ENCODE measurements at places on chromosomes 1 and 21.

GRCh38 chr1:63563745-63564144 is 29.5 kb upstream of the PGM1 start:
- DNase-seq, result no peak

GRCh38 chr1:167797015-167797414 is 75.2 kb downstream of the MPZL1 start:
- peak; percentile 93 for DNase-seq

- no peak for DNase-seq
These were observed 371.6 kb upstream of the USP24 start for GRCh38 chr1:55586771-55587170.

DNA sequence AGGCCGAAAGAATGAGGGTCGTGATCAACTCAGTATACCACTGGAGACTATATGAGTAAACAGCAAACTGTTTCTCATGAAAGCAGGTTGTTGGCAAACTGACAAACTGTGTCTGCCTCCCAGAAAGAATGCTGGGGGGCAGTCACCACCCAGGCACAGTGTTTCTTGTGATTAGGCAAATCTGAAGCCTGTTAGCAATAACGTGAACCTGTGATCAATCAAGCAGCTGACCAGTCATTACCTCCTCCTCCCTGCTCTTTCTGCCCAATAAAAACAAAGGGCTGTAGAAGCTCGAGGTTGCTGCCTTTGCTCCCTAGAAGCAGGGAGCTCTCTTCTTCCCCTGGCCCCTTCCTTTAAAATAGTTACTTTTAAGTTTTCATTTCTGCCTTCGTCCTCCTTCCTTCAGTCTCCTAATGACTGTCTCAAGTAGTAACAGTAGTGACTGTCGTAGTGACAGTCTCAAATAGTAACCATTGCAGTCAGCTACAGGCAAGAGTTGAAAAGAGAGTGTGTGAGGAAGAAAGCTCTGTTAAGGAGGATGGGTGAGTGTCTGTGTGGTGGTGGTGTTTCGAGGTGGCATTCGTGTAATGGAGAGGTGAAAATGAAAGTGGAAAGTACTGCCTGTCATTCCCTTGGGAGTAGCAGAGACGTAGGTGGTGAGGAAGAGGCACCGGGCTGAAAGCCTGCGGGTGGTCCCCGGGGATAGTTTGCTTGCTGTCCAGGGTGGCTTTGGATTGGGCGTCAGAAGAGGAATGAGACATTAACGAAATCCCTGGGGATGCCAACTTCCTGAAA is 14.5 kb downstream of the HHAT start:
- DNase-seq, result peak; percentile 18

- peak; percentile 65 for DNase-seq
These were observed 128.0 kb downstream of the SETD4 start for GRCh38 chr21:35932232-35932911.

DNA sequence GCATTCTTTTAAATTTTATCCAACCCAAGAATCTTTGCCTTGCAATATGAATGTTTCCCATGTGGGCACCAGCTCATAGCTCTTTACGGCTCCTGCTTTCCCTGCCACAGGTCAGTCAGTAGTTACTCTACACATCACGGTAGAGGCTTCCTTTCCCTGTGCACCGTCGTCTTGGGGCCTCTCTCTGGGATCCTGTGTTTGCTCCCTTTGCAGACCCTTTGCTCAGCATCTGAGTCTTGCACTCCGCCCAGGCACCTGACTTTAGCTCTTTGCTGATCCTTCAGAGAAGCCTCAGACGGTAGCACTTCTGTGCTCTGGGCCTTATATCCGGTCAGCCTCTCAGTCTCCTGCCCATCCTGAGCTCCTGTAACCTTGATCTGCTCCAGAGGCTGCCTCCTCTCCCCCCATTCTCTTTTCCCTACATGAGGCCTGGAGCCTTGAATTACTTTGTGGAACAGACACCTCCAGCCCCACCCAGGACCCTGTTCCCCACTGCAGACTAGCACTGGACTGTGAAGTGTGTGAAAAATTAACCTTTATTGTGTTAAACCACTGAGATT is 183.5 kb upstream of the HMGB4 start:
- no peak for DNase-seq

DNA sequence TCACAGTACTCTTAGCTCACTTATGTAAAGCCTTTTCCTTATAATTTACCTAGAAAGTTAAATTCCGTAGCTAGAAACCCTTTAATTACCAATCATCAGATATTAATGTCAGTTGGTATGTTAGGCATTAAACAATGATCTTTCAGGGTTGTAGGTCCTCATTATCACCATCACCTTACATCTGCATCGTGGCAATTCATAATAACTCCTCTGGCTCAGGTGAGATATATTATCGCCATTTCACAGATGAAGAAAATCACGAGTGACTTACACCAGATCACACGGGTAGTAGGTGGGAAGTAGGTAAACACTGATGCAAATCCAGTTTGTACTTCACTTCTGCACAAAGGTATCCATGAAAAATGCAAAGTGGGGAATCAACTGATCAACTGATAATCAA is 639 bp downstream of the NUP133 start:
- DNase-seq, result peak; percentile 4

- DNase-seq, result peak; percentile 7
These were observed 55.9 kb upstream of the SPOCD1 start for GRCh38 chr1:31871703-31872102.

- DNase-seq, result no peak
These were observed 126.1 kb downstream of the PPIAL4G start for GRCh38 chr1:148357037-148357436.

GRCh38 chr1:109925159-109925990 is 14.7 kb downstream of the CSF1 start:
- no peak for DNase-seq

DNA sequence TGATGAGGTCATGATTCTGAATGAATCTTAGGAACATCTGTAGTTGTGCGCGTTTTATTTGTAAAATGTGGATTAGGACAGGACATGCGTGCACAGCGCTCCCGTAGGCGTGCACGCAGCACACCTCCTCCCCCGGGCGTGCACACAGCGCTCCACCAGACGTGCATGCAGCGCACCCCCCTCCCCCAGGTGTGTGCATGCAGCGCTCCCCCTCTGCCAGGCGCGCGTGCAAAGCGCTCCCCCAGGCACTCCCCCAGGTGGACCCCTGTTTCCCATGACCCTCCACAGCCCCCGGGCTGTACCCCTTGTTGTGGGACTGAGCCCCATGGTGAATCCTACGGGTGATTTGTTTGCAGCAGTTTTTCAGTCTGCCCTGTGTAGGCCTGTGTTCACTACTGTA is 61.6 kb downstream of the S100B start:
- DNase-seq, result no peak

DNA sequence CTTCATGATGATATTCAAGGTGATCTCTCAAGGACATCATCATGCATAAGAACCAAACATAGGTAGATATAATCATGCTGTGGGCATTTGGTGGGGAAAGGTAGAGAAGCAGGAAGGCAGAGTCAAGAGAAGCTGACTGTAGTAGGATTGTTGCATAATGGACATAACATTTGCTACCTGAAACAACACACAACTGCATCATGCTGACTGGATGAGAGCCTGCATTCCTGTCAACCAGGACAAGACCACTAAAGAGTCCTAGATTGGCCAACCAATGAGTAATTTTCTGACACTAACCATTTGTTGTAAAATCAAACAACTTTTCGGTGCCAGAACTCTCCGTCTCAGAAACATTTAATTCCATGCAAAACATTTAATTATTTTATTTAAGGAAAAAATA is 377.2 kb downstream of the PLPP3 start:
- DNase-seq, result no peak

DNA sequence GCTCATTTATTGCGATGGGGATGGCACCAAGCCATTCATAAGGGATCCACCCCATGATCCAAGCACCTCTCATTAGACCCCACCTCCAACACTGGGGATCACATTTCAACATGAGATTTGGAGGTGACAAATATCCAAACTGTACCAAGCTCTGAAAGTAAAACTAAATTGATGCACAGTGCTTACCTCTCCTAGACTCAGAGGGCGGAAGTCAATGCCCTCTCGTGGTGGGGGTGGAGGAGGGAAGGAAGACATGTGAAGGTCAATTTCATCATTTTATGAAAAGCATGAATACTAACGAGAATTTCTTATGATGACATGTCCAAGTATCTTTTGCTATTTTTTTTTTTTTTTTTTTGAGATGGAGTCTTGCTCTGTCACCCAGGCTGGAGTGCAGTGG is 120.0 kb downstream of the PGBD5 start:
- DNase-seq, result no peak

GRCh38 chr1:66787641-66788040 is 13.4 kb downstream of the INSL5 start:
- no peak for DNase-seq

GRCh38 chr21:44618504-44618903 is 6.6 kb downstream of the KRTAP10-8 start:
- no peak for DNase-seq

GRCh38 chr1:150089846-150090520 is 22.4 kb downstream of the VPS45 start:
- no peak for DNase-seq

DNA sequence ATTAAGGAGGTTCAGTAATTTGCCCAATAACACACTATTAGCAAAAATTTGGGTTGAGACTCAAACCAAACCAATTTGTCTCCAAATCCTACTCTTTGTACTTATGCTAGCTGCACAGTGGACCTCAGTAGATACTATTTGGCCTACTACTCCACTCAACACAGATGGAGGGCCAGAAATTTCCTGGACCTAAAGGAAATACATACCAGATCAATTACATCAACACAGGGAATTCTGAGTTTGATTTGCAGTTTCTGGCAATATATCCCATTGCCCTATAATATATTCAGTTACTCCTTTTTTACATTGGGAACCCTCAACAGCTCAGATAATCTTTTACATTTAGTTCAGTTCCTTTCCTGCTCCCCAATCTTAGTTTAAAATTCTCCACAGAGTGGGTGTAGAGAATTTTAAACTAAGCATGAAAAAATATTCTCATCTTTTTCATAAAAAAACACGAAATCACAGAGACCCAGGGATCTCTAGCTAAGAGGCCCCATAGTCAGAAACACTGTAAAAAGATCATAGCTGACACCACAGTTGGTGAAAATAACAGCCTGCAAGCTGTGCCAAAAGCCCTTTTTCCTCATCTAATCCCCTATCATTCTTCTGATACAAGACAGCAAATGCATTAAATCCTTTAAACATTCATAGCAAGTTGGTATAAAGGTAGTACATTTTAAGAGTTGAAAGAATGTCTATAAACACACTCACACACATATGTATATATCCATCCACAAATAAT is 317.7 kb upstream of the ESRRG start:
- no peak for DNase-seq

DNA sequence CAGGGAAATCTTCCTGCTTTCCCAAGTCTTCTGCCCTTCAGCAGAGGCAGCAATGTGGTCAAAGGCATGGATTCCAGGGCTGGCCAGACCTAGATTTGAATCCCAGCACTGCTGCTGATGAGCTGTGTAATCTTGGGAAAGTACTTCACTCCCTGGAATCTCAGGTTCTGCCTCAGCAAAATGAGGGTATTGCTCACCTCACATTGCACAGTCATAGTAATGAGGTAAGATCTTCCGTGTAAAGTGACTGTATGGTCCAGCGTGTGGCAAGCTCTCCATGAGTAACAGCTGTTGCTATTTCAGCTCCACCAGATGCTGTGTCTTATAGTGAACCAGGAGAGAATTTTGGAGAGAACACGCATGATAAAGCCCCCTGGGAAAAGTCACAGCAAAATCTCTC is 56.1 kb upstream of the F3 start:
- no peak for DNase-seq

- DNase-seq, result no peak
These were observed 46.9 kb downstream of the AJAP1 start for GRCh38 chr1:4701276-4701675.

GRCh38 chr1:198929961-198930599 is 291.2 kb downstream of the PTPRC start:
- DNase-seq, result peak; percentile 61

DNA sequence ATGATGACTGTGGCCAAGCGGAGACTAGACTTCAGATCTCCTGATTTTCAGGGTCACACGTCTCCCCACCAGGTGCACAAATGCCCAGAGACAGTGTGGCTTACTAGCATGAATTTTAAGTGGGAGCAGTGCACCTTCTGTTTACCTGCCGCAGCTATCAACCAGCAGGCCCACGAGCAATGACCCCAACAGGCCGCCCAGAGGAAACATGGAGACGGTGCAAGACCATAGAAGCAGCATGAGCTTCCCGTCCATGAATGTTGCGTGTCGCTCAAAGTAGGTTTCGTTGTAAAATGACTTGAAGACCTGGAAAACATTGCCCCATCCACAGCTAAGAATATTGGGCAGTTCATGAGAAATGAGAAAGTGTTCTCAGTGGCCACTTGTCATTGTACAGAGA is 3.5 kb downstream of the SLC2A7 start:
- DNase-seq, result no peak

GRCh38 chr1:16167331-16168143 is 11.7 kb upstream of the EPHA2 start:
- peak; percentile 80 for DNase-seq

DNA sequence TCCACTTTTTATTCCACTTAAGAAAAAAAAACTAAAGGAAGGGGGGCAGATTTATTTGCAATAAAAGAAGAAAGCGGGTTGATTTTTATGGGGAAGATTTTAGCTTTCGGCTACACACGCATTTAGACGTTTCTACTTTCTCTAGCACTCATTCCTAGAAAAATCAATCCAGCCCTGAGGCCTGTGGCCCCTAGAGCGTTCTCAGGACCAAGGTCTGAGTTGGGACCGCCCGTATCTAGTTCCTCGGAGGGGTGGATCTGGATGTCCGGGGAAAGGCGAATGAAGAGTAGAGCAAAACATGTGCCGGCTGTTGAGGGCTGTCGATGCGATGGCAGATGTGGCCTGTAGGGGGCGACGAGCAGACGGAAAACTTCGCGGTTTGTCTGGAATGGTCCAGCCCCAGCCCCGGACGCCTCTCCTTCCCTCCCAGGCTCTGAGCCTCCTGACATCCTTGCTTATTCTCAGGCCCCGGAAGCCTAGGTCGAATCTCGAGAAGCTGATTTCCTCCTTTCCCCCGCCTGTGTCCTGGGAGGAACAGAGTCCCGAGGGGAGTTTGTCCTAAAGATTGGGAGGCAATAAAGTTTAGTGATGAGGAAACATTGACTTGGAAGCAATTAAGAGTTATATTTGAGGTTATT is 5.2 kb downstream of the FOXD3 start:
- DNase-seq, result peak; percentile 77

DNA sequence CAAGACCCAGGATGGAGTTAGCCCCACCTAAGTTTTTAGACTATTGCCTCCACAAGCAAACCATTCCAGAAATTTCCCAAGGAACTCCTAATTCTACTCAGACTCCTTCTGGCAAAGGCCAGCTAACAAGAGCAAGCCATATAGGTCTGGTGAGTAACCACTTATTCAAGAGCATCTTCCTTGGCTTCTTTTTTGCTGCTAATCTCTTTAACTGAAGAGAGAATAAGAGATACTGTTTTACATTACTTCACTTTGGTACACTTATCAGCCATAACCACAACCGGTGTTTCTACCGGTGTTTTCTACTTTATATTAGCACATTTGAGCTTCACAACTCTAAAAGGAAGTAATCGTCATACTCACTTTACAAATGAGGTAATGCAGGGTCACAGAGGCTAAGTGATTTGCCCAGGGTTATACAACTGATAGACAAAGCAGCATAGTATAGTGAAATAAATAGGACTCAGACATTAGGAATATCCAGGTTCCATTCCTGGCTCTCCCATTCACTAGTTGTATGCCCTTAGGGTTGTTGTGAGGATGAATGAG is 1.7 kb upstream of the EPS15 start:
- DNase-seq, result no peak

GRCh38 chr1:156282479-156283222 is at the start of gene SMG5:
Gene SMG5 (minus strand): TSS chr1:156282825. CDS start chr1:156282680, 145 bp downstream.
- DNase-seq, result peak; percentile 99

GRCh38 chr1:200473698-200474371 is 64.0 kb upstream of the ZNF281 start:
- DNase-seq, result no peak

Data from astrocyte of the hippocampus (primary cell).